Fibroblast of villous mesenchyme (primary cell): ENCODE measurements at places on chromosomes 12 and 14. TPM values are rescaled to one million over a fixed set of nuclear protein-coding genes. Genes with fewer than 3 reads are reported as not detected.

TAS2R50 gene
- 5.8 and 7.3 TPM in 2 replicates for total RNA-seq

FLVCR2 gene
- 0.43 and 0.64 TPM in 2 replicates for total RNA-seq

DNA sequence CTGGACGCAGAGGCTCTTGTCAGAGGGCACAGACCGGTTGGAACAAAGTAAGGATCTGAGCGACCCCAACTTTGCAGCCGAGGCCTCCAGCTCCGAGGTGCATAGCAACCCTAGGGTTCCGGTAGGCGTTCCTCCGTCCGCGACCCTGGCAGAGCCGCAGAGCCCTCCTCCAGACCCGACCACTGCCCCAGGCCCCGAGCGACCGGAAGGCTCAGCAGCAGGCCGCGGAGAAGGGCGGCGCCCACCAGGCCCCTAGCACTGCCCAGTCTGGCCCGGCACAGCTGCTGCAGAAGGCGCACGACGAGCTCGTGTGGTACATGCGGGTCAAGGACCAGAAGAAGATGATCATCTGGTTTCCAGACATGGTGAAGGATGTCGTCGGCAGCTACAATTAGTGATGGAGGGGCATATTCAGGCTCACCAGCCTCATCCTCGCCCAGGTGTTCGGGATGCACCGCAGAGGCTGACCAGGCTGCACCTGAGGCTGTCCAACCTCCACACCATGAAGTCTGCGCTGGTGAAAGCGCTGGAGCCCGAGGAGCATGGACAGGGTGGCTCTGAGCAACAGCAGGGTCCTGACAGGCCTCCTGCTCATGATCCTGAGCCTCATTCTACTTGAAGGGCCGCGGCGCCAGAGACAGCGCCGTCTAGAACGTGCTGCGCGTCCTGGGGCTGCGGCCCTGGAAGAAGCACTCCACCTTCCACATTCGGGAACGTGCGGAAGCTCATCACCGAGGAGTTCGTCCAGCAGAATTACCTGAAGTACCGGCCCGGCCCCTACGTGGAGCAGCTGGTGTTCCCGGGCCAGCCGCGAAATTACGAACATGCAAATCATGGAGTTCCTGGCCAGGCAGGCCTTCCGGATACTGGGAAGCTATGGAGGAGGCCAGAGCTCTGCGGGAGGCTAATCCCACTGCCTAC, 24.5 kb downstream of the CAPS2 start:
- no peak for DNase-seq

- DNase-seq, result peak; percentile 2
These were observed 101.6 kb upstream of the PLXNC1 start for GRCh38 chr12:94046626-94047410.

DNA sequence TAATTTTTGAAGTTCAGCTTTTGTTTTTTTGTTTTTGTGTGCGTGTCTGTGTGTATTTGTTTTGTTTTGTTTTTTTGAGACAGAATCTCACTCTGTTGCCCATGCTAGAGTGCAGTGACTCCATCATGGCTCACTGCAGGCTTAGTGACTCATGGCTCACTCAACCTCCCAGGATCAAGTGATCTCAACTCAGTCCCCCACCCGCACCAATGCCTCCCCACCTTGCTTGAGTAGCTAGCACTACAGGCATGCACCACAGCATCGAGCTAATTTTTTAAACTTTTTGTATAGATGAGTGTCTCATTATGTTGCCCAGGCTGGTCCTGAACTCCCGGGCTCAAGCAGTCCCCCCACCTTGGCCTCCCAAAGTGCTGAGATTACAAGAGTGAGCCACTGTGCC, 981.4 kb downstream of the BCL11B start:
- DNase-seq, result no peak

DNA sequence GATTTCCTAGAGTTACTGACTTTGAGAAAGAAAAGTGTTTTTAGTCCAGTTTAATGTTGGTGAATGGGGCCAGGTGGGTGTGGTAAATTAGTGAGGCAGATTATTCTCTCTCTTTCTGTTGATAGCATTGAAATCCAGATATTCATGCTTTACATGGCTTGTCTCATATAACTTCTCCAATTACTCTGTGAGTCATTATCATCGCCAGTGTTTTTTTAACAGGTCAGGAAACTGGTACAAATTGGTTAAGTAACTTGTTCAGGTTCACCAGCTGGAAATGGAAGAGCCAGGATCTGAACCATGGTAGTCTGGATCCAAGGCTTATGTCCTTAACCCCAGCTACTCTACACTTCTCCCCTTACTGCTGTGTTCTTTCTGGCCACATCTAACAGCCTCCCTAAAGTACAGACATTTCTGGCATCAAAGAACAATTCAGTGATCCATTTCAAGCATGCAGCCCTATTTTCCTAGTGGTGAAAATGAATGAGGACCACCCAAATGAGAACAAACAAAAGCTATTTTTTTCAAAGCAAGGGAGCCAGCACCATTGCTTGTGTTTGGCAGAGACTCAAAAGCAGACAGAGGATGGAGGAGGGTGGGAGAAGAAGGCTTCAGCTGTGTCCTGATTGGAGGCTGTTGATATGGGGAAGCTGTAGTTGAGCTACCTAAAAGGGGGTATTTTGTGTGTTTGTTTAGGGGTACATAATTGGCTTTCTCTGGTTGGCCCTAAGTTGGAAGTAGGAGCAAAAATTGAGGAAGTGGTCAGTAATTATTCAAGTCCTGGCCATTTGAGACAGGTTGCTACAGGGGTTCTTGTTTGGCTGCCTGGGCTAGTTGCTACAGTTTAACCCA, 1.7 kb downstream of the IRAK3 start:
- DNase-seq, result peak; percentile 14

GRCh38 chr12:75666126-75666938, 154.9 kb upstream of the KRR1 start:
- peak; percentile 53 for DNase-seq

GRCh38 chr12:98612696-98613334, 19.3 kb downstream of the SLC25A3 start:
- no peak for DNase-seq

GRCh38 chr12:110245369-110245772, 35.7 kb upstream of the ATP2A2 start:
- no peak for DNase-seq
